NCI-H2171 (cell line): ENCODE measurements at places on chromosomes 2 and 18.

- DNase-seq: no peak
Measured at GRCh38 chr2:225025917-225026571, 16.2 kb downstream of the DOCK10 start.

DNA sequence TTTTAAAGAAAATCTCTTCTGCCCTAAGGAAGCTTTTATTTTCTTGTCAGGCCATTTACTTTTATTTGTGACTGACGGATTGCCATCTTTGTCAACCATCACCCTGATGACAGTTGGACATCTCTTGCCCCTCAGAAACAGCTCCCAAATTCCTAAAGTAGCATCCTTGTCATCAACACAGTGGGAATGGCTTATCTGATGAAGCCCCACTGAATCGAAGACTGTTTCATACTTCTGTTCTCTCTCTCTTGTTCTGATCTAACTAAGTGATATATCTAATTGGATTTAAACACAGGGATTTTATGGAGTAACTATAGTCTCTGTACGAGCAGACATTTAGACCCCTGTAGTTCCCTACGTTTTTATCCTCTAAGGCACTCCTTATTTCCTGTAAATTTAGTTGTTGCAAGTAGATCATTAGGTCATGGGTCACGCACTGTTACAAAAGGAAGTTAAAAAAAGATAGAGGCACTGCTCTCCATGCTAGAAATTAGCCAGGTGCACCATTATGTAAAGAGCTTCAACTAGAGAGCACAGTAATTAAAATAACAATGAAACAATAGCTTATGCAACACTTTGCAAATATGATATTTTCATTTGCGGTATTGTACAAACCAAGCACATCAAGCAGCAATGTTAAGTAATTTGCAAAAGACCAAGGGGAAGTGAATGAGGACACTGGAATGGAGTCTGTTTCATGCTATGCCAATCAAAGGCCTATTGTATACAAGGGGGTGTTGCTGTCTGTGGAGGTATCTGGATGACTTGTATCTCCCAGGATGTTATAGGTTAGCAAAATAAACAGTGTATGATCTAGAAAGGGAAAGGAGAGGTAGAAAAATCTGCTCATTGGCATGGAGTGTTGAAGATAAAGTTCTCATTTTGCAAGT lies 284.7 kb downstream of the LRRTM1 start:
- DNase-seq: no peak

DNA sequence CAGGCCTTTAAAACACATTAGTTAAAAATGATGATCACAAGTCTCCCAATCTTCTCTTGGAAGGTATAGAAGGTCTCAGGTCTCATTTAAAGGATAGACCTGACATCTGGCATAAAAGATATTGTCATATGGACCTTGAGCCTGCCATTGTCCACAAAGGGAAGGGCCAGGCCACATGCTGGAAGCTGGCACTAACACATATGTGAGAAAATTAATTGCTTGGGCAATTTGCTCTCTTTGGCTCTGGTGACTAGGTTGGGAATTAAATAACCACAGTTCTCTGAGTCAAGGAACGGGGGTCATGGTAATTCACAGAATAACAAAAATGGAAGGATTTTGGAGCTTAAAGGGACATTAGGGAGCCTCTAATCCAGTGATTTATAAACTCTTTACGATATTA lies 727.3 kb downstream of the BCL11A start:
- no peak for DNase-seq

GRCh38 chr2:210626849-210627248 lies 70.5 kb downstream of the CPS1 start:
- no peak for DNase-seq

- no peak for DNase-seq
Measured at GRCh38 chr2:6945821-6946220, 28.6 kb downstream of the RNF144A start.

DNA sequence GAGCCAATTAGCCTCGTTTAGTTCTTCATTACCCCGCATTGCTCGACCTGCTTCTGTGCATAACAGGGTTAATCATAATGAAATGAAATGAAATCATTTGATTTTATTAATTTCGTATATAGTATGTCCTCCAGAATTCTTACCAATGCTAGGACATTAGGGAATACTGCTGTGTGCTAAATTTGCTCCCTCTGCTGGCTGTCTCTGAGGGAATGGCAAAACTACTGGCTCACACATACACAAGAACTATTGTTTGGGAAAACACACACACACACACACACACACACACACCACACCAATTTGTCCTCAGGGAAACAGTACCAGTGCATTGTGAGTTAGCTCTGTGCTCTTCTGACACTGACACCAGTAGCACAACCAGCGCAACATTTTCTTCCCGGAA lies 273.3 kb upstream of the TCF4 start:
- DNase-seq: no peak

DNA sequence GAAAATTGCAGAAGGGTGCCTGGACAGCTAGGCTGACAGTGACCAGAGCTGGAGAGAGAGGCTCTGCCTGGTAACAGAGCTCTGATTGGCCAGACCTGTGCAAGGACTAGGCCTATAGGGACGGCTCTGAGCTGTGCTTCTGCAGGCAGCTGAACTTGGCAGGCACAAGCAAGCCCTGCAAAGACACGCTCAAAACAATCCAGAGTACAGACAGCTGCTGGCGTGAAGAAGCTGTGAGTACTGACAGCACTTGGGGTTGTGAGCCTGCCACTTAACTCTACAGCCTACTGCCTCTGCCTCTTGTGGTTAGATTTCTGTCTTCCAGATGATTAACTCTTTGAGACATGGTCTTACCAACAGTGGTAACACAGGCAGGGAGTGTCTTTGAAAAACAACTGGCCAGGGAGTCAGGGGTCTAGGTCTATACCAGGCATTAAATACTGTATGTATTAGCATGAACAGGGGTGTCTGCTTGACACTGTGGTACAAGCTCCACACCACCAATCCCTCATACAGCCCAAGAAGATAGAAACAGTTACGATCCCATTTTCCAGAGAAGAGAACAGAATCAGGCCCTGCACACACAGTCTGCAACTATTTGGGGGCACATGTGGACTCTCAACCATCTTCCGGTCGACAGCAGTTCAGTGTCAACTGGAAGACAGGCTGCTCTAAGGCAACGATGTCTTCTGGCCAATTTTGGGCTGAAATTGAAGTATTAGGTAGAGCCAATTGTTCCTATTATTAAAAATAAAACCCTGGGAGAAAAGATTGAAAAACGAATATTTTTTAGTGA lies 568.4 kb downstream of the TNS1 start:
- peak; percentile 90 for DNase-seq

- DNase-seq: no peak
Measured at GRCh38 chr2:64442801-64443429, 11.0 kb upstream of the LGALSL start.

DNA sequence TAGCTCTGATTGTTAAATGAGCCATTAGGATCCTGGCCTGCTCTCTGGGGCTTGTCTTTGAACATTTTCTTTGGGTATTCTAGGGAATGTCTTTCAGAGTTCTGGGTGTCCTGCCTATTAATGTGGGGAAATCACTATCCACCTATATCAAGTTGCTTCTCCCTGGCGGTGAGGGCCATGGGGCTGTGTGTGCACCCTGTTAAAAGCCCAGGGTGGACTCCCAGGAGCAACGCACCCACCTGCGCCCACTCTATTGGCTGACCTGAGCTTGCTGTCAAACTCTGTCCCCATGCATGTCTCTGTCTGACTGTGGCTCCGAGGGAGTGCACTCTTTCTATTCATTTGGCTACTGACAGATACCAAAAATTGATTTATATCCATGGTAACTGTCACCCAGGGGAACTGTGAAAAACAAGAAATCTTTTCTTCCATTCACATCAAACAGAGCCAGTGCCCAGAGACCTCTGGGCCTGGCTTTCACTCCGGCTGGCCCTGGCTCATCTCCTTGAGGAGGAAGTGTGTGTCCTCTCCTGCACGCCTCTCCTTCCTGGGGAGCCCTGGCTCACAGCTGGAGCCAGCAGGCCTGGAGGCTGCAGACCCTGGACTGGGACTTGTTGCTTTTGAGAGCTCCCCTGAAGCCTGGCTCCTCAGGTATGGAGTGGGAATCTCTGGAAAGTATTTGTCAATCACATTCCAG lies 10.5 kb upstream of the TOGARAM2 start:
- no peak for DNase-seq

- DNase-seq: peak; percentile 75
Measured at GRCh38 chr2:54065411-54065810, 50.0 kb upstream of the ACYP2 start.

DNA sequence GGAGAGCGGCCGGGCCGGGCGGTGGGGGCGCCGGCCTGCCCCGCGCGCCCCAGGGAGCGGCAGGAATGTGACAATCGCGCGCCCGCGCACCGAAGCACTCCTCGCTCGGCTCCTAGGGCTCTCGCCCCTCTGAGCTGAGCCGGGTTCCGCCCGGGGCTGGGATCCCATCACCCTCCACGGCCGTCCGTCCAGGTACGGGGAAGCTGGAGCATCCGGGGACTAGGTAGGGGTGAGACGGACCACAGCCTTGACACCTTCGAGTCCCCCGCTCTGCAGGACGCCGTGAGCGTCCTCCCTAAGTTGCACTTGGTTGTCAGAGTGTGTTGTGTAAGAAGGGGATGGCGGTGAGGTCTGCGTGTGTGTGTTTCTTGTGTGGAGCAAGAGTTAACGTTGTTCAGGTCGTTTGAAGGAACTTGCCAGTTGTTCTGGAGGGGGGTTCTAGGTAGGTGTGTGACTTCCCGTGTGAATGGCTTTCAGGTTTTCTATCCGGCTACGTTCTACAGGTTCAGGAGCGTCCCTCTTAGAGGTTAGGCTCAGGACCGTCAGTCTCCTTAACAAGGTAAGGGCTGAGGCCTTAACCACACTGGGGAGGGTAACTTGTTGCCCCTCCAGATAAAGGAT lies 393 bp downstream of the IL1R1 start:
- DNase-seq: no peak

DNA sequence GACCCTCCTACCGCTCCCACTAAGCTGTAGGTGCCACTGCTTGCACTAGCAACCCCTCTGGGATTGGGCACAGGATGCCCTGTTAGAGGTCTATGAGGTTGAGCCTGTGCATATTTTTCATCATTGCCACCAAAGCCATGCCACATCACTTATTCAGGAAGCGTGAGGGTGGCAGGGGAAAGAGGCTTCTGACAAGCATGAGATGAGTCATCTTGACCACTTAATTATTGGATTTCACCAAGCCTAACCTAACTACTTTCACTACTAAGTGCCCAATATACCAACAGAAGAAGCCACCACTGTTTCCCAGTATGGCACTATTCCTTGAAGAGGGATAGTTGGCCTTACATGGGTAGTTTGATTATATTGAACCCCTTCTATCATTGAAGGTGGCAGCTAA lies 181.3 kb upstream of the EPHA4 start:
- DNase-seq: no peak

- no peak for DNase-seq
Measured at GRCh38 chr2:29817299-29817698, 104.1 kb downstream of the ALK start.

DNA sequence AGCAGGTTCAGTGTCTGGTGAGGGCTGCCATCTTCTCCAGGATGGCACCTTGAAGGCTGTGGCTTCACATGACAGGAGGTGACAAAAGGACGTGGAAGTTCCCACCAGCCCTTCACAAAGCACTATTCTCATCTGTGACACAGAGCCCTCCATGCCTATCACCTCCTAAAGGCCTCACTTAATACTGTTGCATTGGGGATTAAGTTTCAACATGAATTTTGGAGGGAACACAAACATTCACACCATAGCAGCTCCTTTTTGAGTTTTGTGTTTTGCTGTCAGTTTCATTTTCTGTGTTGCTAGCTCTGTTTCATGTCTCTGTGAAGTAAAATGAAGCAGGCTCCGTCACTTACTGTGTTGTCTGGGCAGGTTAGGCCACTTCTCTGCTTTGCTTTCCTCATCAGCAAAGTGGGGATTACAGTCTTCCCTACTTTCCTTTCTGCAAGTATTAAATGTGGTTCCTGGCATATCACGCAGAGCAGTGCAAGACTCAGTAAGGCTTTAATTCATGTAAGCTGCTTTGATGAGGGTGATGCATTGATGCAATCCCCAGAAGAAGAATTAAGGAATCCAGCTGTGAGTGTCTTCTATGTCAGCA lies 31.6 kb downstream of the LIMS1 start:
- no peak for DNase-seq

DNA sequence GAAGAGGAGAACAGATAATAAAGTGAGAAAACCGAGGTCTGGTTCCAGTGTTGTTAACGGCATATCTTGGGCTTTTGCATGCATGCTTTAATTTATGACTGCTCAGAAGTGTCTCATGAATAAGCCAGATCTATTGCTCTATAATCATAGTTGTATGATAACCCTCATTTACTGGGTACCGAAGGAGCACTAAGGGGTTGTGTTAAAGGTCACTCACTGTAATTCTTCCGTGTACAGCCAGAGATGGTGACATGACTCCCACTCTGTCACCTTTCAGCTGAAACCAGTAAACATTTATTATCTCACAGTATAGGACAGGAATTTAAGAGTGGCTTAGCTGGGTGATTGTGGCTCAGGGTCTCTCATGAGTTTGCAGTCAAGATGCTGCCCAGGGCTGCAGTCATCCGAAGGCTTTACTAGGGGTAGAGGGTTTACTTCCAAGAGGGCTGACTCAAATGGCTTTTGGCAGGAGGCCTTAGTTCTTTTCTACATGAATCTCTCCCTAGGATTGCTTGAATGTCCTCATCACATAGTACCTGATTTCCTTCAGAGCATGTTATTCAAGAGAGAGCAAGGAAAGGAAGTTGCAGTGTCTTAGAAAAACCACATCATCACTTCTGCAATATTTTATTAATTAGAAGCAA lies 107.0 kb downstream of the NAB1 start:
- DNase-seq: no peak

- DNase-seq: peak; percentile 19
Measured at GRCh38 chr2:168003876-168004275, 243.5 kb downstream of the STK39 start.

DNA sequence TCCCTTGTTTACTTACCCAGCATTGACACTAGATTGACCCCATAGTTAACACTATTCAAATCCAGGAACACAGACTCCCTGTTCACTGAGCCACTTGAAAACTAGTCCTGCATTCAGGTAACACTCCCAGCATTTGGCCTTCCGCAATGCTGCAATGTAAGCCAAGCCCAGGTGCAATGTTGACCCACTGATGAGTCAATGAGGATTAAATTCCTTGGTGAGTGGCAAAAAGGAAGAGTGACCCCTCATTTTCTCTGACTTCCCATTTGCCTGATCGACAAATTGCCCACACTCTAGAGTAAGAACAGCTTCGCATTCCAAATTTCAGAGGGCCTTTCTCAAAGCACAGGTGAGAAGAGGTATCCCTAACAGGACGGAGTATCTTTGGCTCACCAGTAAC lies 251.9 kb downstream of the FBXO15 start:
- DNase-seq: no peak
